ENCODE measurements at places on chromosomes 4 and X.

DNA sequence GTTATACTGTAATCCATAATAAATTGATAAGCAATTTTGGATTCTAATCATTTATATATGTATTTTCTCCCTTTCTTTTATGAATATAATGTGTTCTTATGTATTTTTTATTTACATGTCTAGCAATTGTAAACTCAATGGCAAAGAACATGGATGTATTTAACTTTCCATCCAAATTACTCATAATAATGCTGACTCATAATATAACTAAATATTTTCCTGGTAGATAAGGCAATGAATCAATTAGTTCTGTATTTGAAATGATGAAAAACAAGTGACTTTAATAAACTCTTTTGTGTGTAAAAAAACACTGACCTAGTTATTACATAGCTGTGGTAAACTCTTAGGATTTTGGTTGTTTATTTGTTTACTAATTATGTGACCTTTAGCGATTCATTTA lies 211.2 kb downstream of the DTHD1 start:
- DNase-seq = no peak

DNA sequence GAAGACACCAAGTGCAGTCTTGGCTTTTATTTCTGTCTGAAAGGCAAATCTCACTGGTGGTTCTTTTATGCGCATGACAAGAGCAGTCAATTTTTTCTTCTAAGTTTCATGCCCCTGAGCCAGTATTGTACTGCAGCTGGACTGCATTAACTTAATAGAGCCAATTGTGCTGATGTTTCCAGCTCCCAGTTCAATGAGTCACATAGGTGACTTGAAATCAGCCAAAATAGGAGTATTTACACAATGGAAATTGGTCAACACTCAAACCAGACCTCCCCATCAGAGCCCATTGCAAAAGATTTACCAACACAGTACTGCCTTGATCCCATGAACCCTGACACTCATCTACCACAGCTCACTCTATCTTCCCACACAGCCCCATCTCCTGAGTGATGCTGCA lies 100.3 kb upstream of the GUCY1A1 start:
- no peak for DNase-seq

DNA sequence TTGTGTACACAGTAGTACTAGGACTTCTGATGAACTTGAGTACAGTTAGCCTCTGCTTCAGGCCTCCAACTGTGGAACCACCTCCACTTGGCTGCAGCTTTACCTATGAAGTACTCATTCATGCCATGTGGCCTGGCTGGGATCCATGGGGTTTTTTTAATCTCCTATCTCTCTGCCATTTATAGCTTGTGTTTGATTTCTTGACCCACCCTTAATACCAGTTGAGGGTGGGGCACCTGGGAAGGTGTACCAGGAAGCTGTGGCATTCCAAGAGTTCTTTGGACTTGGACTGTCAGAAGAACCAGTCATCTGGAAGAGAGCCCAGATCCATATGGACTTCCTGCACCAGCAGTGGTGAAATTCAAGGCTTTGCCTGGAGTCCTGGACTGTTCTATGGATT lies 230.1 kb downstream of the SHROOM3 start:
- no peak for DNase-seq

DNA sequence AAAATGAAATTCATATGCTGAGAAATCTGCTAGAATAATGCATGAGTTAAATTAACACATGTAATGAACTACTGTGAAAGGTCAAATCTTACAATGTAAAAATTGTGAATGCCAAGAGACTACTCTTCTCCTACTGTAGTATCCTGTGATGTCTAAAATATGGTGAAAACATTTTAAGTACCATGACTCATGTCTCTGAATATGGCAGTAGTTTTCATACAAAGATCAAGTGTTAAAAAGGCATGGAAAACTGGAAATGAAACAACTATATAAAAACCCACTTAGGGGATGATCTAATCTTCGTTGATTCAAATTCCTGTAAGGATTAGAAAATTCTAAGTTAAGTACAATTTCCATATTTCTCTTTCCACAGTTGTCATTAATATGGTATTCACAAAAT lies 221.3 kb downstream of the PPP3CA start:
- DNase-seq = peak; percentile 27

- no peak for DNase-seq
Measured at GRCh38 chrX:73863852-73864251, 300.9 kb downstream of the CHIC1 start.

DNA sequence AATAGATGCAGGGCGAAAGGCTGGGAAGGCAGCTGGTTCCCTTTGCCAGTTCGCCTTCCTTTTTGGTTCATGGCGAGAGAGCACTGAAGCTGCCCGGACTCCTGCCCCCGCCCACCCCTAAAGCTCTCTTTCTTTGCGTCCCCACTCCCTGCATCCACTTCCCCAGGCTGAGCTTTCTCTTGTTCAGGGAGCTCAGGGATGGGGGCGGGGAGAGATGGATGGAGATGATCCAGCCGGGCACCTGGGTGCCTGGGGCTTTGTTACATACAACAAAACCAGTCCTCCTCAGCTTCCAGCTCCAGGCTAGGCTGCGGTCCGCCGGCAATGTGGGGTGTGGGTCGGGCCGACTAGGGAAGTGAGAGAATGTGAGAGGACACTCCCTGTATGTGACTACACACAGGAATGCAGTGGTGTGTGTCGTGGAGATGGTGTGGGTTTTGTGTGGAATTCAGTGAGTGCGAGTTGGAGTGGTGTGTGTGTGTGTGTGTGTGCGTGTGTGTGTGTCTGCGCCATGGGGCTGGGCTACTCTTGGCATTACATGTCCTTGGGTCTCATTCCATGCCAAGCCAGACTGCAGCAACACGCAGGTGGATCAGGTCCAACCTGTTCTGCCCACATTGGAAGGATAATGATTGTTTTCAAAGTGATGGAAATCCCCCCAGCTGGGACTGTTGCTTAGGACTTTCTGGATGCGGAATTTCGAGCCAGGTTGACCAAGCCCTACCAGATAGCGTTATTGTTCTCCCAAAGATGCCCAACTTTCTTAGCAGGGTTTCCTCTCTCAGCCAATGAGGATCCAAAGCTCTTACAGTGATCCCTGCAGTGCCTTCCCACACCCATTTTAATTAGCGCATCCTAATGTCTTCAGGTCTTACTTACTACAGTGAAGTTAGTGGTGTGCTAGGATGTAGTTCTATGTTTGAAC lies 149.4 kb upstream of the CHRDL1 start:
- DNase-seq = peak; percentile 57

- DNase-seq = no peak
Measured at GRCh38 chr4:185335579-185335978, 60.1 kb downstream of the LRP2BP start.

GRCh38 chr4:86822136-86822535 lies 27.0 kb downstream of the SLC10A6 start:
- DNase-seq = no peak

DNA sequence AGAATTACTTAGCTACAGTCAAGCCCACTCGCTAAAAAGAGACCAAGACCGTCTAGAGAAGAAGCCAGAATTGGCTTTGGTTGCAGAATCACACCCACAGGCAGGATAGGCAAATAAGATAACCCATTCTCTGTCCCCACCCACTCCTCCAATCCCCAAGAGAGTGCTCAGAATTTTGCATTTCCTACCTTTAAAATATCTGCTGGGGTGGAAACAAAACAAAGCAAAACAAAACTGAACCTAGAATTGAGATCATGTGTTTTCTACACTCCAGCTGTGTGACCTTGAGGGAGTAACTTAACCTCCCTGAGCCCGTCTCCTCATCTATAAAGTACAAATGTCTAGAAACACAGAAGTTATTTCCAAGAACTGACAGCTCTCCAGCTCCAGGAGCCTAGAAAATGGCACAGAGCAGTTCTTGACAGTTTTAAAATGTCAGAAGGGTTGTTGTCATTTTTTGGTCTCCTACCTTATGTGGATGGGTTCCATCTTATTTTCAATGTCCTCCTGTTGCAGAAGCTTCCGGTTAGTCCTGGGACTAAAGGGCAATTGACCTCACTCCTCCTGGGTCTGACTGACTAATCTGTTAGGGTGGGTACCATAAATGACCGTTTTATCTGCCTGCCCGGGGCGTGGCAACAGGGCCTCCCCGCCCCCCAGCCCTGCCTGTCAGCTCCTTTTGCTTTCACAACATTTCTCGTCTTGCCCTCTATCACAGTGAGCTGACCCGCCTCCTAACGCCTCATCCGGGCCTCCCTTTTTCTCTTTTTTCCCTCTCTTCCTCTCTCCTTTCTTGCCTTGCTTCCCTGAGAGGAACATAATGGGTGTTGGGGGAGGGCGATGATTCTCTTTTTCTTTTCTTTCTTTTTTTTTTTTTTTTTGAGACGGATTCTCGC lies 114.0 kb downstream of the RBM47 start:
- peak; percentile 23 for DNase-seq

DNA sequence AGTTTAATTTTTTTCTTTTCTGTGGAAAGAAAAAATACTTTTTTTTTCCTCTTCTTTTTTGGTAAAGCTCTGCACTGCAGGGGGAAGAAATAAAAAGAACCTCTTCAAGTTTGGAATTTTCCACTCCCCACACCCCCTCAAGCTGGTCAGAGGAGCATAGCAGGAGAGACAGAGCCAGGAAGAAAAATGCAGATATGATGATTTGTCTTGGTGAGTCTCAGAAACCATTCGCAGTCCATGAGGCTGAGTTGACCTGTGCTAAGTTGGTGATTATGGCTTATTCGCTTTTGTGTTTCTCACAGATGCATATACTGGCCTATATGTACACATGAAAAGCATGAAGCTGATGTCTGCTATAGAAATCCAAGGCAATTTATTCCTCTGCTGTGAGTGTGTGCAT lies 205.9 kb downstream of the LDB2 start:
- DNase-seq = no peak

- DNase-seq = no peak
Measured at GRCh38 chrX:4028151-4028550, 314.7 kb upstream of the PRKX start.

DNA sequence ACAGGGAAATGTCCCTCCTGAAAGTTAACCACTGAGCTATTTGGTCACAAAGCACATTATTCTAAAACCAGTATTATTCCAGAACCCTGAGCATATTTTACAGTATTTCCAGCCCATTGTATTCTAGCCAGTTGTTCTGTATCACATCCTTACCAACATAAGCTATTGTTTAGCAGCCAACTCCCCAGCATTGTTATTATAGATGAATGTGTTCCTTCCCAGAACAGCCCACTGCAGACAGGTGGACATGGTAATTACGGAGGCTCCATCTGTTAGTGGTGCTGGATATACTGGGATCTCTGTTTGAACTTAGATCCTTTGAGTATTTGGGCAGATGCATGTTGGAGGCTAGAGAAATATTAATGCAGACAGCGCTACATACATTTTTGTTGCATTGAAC lies 126.1 kb downstream of the MGST2 start:
- DNase-seq = no peak

GRCh38 chrX:1336948-1337779 lies 579 bp downstream of the IL3RA start:
- DNase-seq = no peak

- DNase-seq = peak; percentile 15
Measured at GRCh38 chr4:11914406-11914805, 485.7 kb upstream of the HS3ST1 start.

DNA sequence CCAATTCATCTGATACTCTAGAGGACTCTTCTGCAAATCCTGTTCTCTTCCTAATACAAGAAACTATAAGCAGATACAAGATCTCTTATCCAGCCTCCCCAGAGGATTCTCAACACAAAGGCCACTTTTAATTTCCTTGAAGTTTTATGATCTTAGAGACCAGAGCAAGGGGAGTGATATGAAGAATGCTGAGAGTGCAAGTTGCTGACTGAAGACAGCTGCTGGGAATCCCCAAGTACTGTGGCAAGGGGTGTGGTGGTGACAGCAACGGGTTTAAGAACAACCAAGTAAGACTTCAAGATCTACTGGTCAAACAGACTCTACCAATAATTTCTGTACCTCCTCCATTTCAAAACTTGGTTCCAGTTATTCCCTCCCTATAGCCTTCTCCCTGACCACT lies 7.0 kb downstream of the AMMECR1 start:
- DNase-seq = no peak

- no peak for DNase-seq
Measured at GRCh38 chr4:10171055-10171454, 54.5 kb upstream of the WDR1 start.

DNA sequence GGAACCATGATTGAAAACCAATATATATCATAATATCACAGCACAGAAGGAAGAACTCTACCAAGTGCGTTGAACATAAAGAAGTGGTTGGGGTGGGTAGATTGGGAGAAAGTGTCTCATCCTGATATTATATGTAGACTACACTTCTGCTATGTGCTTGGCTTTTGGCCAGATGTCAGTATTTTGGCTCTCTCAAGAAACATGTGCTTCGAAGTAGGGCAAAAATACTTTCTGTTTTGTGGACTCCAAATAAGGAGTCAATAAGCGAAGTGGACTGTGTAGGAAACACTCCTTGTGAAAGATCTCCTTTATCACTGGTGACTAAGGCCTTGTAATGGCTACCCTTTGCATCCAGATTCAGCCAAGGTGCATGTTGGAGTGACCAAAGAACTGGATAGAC lies 7.8 kb upstream of the HPSE start:
- no peak for DNase-seq

DNA sequence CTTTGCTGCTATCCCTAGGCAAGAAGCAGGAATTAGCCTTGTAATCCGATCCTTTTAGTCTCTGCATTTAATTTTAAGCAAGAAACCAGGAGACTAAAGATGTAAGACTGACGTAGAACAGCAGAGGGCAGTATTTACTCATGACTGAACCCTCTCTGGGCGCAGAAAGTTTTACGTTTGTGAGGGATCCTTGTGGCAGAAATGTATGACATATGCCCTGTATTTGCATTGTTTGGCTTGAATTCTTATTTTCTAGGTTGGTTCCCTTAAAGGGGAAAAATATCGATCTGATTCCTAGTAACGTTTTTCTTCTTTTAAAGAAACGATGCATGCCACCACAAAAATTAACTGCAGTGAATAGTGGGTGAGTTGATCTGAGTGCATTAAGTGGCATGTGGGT lies 1.3 kb upstream of the FAT4 start:
- DNase-seq = peak; percentile 82

DNA sequence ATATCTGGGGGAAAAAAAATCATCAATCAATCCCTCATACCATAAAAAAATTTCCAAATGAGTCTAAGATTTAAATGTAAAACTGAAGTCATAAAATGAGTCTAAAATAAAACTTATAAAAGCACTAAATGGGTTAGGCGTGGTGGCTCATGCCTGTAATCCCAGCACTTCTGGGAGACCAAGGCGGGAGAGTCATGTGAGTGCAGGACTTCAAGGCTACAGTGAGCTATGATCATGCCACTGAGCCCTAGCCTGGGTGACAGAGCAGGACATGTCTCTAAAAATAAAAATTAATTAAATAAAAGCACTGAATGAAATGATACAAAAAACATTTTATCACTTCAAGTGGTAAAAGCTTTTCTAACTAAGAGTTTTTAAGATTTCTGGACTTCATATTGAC lies 83.3 kb downstream of the LRBA start:
- no peak for DNase-seq

- DNase-seq = peak; percentile 2
Measured at GRCh38 chr4:172666711-172667368, 501.8 kb upstream of the GALNT7 start.

GRCh38 chr4:133943081-133943480 lies 258.5 kb downstream of the PABPC4L start:
- DNase-seq = no peak

GRCh38 chrX:140766024-140766611 lies 56.6 kb downstream of the LINC00632 start:
- peak; percentile 64 for DNase-seq

Measured in DMS53 (cell line).